ENCODE measurements at places on chromosomes 1 and 21.

DNA sequence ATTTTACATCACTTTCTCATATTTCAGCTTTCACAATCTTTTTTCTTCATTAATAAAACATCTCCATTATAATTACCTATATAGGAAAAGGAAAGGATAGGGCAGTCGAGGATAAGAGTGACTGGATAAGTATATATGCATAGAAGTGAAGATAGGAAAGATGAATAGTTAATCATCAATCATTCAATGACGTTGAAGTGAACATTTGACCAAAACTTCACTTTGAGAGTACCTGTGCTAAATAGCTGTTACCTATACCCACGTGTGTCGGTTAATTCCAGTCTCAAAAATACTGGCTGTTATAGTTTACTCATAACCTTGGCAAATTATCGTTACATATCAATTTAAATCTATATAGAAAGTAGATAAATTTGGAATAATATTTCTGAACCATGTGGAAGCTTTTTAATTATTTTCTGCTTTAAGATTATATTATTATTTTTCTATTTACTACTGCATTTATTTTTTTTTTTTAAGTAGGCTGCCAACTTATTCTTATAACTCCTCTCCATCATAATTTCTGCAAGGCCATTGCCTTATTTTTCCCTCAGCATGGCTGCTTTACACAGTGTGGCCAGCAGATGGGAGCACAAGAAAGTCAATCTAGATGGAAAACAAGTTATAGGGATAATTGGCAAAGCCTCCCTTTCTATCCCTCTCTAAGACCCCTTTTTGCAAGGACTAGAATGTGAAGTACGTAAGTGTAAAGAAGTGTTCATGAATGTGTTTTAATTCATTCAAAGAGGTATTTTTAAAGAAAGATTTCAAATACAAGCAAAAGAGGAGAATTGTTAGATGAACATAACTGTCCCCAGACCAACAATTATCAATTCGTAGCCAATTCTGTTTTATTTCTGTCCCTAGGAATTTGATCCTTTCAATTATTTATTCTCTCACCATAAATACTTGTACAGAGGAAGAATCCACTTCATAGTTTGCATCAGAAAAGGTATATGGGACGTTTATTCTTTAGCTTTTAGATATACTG lies 290.4 kb downstream of the KCNT2 start:
- peak; percentile 72 for DNase-seq

GRCh38 chr1:33137800-33138199 lies 44.0 kb downstream of the TRIM62 start:
- DNase-seq: peak; percentile 92

GRCh38 chr1:158943059-158943458 lies 11.7 kb downstream of the PYHIN1 start:
- no peak for DNase-seq

DNA sequence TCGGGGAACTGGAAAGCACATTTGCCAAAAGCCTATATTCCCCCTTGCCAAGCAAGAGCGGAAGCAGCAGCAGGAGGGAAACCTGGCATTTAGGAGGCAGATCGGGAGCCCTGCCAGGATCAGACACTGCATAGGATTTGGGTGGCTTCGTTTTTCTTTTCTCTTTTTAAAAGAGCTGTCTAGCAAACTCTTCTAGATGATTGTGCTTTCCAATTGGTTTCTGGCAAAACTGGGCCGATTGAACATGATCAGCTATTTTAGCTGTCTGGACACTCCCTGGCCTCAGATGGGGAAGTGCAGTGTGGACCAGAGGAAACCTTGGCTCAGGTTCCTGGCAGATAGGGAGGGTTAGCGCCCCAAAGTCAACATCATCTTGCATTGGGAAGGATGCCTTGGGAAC lies 414.0 kb upstream of the KAZN start:
- DNase-seq: no peak

DNA sequence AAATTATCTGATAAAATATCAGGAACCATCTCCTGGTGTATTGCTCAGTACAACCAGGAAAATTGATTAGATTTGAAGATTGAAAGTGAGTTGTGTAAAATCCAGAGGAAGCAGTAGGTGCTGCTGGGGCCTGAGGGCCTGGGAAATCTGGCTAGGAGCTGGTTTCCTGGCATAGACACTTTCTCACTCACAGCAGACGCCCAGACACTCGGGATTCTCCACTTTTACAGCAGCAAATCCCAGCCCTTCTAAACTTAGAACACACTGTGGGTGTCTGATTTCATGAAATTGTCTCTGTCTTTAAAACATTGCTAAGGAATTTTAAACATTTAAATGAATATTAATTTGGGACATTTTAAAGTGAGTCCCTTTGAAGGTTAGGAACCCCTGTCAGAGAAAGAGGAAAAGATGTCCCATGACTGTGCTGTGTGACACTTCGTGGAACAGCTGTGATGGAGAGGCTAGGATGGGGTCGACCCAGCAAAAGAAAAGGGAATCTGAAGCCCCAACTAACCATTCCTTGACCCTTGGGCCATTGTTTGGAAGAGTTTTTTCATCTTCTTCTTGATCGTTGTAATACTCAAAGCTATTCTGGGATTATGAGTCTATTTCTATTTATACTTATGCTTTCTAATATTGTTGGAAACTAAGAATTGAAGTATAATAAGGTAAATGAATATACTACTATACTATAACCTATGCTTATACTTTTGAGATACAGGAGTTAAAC lies 49.0 kb upstream of the VAMP3 start:
- no peak for DNase-seq

- peak; percentile 81 for DNase-seq
These were observed 102.3 kb upstream of the TMPRSS2 start for GRCh38 chr21:41610042-41610839.
